ENCODE measurements at places on chromosomes 5 and 9.

DNA sequence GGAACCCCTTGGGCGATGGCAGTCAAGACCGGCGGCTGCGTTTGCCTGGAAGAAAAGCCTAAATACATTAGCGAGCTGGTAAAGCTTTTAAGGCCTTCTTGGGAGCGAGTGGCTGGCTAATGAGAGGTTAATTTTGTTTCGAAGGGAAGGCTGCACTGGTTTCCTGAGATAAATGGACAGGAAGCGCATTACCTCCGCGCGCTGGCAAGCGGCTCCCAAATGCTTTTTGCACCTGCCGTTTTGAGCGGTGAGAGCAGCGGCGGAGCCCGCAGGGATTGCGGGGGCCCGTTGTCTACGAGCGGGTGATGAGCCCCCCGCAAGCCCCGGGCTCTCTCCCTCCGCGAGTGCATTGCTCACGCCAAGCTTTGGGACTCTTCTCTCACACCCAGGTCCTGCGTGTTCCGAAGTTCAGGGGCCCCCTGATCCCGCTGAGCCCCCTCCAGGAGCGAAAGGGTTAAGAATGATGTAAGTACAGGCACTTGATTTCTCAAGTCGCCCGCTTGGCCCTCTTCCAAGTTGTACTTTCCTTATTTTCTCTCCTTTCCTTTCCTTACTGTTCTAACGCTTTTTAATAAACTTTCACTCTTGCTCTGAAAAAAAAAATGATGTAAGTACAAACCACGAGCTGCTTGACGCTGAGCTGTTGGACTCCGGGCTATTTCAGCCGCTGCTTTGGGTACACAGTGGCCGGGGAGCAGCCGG, 3.1 kb upstream of the RGMB start:
- no peak for DNase-seq

GRCh38 chr9:68631811-68632210, 73.2 kb upstream of the PIP5K1B start:
- no peak for DNase-seq

DNA sequence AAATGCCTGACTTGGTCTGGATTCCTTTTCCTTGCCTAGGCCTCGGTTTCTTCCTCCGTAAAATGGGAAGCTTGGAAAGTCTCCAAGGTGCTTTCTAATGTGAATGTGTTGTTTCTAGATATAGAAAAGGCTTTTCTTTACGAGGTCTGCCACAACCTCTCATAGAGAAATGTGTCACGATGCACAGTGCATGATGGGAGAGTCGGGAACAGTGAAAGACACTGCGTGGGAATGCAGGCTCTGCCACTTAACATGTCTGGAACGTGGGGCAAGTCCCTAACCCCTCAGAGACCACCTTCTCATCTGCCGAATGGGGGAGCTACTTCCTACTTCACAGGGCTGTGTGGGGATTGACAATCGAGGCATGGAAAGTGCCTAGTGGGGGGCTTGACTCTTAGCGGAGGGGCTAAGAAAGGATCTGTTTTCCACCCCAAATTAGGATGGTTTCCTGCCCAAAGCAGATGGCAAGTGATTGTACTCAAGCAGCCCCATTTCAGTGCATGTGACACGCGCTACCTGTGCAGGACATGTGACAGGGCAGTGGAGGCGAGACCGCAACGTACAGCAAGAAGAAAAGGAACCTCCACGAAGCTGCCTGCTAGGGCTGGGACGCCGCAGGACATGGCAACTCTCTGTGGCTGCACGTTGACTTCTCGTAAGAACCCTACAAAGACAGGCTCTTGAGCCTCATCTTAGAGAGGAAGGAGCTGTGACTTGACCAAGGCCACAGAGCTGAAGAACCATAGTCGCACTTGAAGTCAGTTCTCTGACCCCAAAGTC, 115.2 kb downstream of the CRB2 start:
- no peak for DNase-seq

GRCh38 chr5:33933723-33934169, 2.4 kb upstream of the RXFP3 start:
- DNase-seq = no peak

DNA sequence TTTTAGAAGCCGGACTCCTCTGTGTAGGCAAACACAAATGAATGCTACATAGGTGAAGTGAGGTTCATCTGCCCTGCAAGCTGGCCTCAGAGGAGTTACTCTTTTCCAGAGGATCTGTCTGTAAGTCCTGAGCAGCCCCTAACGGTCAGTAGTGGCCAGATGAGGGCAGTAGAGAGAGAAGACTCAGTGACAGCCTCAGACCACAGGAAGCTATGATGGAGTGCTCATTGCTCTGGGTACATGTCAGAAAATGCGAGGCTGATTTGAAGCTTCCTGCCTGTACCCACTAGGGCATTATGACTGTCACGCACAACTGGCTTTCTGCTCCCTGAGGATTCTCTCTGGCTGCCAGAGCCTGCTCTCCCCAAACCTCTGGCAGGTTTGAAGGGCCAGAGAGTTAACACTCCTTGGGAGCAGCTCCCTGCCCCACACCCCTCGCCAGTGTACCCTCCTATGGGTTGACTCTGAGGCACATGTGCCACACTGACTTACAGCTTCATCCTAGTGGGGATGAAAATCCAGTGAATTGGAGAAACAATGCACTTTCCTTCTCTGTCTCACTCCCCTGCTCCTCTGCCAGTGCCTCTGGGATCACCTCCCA, 141.5 kb downstream of the GABRG2 start:
- DNase-seq = no peak

DNA sequence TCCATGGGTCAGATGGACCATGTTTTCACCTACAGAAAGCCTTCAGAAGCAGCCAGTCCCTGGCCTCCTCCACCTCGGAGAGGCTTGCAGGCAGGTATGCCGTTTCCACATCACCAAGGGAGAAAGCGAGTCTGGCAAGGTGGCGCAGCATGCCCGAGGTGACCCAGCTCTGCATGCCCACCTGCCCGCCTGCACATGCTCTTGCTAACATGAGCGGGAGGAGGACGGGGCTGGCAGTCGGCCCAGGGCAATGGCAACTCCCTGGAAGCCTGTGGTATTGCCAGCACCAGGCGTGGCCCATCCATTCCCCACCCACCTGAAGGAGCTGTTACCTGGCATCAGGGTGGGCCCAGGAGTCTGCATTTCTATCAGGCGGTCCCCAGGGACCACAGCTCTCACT, 3.3 kb upstream of the NINJ1 start:
- DNase-seq = no peak

GRCh38 chr9:132833550-132834121, 44.4 kb downstream of the AK8 start:
- DNase-seq = no peak

DNA sequence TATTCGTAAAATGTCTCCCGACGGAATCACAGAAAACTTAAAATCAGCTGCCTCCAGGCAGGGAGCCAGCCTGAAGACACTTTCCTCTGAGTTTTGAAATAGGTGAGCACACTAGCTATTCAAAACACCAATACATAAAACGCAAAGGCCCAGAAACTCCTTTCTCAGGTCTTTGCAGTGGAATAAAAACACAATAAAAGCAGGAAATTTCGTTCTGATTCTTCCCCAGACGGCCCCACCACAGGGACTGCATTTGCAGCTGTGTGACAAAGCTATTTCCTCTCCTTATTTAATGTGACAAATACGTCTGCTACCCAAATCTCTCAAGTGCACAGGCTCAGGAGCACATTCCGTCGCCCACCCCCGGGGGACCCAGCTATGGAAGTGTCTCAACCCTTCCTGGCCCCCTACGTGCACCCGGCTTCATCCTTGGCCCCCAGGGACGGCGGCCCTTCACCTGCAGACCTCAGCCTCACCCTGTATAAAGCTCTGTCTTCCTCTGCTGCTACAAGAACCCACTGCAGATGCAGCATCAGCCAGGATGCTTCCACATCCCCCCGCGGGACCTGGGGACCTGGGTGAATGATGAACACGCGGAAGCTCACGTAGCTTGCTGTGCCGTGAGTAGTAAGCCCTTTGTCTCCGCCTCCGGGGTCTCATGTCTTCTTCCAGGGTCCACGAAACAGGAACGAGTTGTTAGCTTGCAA, 24.9 kb downstream of the AHRR start:
- DNase-seq = no peak

DNA sequence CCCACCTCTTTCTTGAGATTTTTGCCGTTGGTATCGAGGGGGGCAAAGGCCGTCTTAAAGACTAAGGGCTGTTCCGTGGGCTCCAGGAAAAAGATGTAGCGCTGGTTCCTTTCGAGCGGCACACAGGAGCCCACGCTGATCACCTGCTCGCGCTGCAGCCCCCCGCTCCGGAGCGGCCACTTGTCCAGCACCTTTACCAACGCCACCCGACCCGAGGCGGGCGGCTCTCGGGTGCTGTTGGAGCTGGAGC, 781 bp downstream of the NRG2 start:
- no peak for DNase-seq

DNA sequence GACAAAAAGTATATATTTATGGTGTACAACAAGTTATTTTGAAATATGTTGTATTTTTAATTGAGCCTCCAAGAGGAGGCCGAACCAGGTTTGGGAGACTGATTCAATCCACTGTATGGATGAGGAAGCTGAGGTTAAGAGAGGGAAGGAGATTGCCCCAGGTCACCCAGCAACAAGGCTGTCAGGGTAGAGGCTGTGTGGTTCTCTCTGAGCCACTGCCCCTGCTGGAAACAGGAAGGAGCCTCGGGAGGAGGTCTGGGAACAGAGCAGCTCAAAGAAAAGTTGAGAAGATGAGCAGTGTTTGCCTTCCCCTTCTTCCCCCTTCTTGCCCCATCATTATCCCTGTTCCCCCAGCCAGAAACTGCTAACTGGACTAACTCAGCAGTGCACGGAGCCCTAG, 6.6 kb upstream of the FAT2 start:
- no peak for DNase-seq

GRCh38 chr5:139524940-139525585, 36.1 kb upstream of the UBE2D2 start:
- DNase-seq = no peak

GRCh38 chr5:105688227-105688792, 1982.4 kb downstream of the EFNA5 start:
- DNase-seq = no peak

GRCh38 chr5:115815006-115815692, 1.3 kb downstream of the CDO1 start:
- DNase-seq = no peak

DNA sequence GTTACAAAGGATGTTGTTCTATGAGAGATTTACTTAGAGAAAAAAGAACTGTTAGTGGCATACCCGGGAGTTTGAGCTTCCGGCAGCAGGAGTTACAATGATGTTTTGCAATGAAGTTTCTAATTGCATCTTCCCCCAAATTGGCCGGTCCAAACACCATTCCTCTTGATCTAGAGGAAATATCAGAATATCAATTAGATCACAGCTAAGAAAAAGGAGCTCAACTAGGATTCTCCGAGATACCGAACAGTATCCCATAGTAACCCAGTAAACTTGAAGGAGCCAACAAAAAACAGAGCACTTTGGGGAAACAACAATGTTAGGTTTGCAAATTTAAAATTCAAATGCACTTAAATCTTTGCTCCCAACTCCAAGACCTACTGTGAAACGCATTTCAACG, 159.5 kb downstream of the TRPM6 start:
- DNase-seq = no peak

- DNase-seq = no peak
Measured at GRCh38 chr9:68941780-68942459, 72.0 kb downstream of the PRKACG start.

DNA sequence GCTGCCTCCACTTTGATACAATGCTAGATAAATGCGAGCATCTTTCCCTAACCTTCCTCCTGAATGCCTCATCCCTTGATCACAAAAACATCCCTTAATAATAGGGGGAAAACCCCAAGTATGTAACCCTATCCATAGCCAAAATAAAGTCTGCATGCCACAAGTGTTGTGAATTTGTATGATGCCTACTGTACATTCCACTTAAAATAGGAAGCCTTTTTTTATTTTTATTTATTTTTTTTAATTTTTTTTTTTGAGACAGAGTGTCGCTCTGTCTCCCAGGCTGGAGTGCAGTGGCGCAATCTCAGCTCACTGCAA, 207.0 kb downstream of the AOPEP start:
- no peak for DNase-seq

DNA sequence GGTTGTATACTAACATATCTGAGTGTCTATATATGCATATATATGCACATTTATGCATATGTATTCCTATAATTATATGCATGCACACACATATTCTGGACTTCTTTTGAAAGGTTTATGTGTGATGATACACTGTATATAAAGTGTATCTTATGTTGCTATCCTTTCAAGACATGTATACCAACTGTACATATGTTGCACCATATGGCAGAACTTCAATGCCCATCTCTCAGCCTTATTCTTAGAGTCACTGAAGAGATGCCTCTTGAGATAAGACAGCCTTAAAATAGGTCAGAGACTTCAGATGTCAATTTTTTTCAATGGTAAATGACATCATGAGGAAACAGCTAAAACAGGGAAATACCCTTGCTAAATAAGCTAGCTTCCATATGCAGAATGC, 461.4 kb downstream of the SPATA31D1 start:
- no peak for DNase-seq

DNA sequence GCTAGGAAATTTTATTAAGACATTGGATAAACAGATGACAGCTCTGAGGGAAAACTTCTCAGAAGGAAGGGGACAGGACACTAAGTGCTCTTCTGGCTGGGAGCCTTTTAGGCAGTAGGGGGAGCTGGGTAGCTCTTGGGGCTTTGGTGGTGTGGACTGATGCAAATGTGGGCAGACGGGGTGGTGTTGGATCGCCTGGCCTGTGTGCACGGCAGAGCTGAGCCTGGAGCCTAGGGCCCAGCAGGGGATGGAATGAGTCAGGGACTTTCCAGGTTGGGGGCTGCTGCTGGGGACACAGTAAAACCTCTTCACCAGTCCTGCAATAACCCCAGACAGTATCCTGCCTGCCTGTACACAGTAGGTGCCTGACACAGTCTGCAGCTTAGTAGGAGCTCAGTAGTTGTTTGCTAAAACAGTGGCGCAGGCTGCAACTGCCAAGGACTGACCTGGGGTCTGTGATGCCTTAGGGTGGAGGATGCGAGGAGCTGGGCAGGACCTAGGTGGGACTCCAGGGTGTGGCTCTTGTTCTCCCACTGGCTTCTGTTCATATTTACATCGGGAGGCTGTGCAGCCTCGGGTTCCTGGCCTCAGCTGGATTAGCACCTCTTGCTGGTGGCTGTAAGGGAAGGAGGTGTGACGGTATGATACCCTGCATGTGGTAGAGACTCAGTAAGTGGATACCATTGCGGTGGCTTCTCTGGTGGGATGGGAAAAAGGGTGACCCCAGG, 83.8 kb downstream of the DAB2IP start:
- DNase-seq = no peak

- no peak for DNase-seq
Measured at GRCh38 chr9:9791611-9792010, 821.2 kb downstream of the PTPRD start.

- no peak for DNase-seq
Measured at GRCh38 chr5:55338092-55338613, 30.4 kb downstream of the MTREX start.

Data from effector memory CD4-positive, alpha-beta T cell (primary cell).